Progenitor cell of endocrine pancreas (in vitro differentiated cells): ENCODE measurements at places on chromosomes 6 and 20.

GRCh38 chr6:28442586-28442985 is 705 bp downstream of the ZSCAN23 start:
- DNase-seq = no peak

- DNase-seq = no peak
Measured at GRCh38 chr6:3851839-3852238, 2.7 kb downstream of the FAM50B start.

- no peak for DNase-seq
Measured at GRCh38 chr20:50290808-50291207, 100.2 kb downstream of the CEBPB start.

- no peak for DNase-seq
Measured at GRCh38 chr20:31934968-31935764, 16.7 kb downstream of the PDRG1 start.

GRCh38 chr6:134146268-134147033 is 94.0 kb upstream of the SLC2A12 start:
- DNase-seq = no peak

DNA sequence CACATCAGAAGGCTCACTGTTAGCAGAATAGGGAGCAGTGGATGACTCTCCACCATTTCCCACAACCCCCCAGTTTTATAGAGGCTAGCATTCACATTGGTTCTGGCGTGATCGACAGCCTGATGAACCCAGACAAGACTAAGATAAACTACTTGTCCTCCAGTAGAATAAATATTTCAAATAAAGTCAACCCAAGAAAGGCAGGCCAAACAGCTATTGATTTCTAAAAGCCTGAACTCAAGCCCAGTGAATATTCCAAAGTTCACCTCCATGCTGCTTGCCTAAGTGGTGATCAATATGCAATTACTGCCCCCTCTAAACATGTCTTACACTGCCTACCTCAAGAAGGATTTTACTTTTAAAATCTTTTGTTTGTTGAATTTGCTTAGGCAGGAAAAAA is 104.5 kb downstream of the CTNNBL1 start:
- no peak for DNase-seq

DNA sequence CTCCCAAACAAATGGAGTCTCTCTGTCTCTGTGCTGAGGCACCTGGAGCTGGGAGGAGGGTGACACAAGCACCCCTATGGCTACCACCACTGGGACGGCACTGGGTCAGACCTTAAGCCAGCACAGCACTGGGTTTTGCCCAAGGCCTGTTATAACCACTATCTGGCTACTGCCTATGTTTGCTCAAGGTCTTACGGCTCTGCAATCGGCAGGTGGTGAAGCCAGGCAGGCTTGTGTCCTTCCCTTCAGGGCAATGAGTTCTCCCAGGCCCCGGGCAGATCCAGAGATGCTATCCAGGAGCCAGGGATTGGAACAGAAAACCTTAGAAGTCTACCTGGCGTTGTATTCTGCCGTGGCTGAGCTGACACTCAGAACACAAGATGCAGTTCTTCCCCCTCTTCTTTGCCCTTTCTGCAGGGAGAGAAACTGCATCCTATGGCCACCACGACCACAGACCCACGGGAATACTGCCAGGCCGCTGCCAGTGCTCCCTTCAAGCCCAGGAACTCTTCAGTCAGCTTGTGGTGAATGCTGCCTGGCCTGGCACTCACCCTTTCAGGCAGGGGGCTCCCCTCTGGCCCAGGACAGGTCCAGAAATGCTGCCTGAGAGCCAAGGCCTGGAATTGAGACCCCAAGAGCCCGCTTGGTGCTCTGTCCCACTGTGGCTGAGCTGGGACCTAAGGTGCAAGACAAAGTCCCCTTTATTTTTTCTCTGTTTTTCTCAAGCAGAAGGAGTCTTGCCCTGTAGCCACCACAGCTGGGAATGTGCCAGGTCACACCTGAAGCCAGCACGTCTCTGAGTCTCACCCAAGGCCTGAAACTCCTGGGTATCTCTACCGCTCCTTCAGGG is 67.0 kb upstream of the FRMD1 start:
- no peak for DNase-seq

GRCh38 chr6:91669154-91669870 is 1082.4 kb upstream of the MAP3K7 start:
- no peak for DNase-seq

GRCh38 chr6:157718503-157719187 is 104.4 kb upstream of the SNX9 start:
- no peak for DNase-seq

DNA sequence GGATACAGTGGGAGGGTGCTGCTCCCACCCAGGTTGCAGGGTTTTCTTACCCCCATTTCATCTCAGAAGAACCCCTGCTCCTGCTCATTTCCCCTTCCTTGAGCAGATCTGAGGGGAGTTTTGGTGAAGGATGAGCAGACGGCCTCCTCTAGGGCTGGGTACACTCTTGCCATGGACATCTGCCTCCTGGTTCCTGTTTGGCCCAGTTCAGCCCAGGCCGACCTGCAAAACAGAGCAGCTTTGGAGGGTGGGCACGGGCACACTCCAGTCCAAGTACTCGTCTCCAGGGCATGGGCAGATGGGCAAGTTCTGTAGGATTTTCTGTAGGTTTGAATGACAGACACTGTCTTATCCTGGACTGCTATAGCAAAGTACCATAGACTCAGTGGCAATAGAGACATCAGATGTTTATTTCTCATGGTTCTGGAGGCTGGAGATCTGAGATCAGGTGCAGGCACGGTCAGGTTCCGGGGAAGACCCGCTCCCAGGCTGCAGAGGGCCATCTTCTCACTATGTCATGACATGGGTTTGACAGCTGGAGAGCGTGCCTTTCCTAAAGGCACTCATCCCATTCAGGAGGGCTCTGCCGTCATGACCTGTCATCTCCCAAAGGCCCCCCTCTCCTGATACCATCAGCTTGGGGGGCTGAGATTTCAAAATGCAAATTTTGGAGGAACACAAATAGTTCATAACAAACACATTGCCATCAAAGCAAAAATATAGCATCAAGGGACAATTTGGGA is 6.2 kb downstream of the NPBWR2 start:
- no peak for DNase-seq
